ENCODE measurements at places on chromosomes 6 and 20. TPM values are rescaled to one million over a fixed set of nuclear protein-coding genes. Genes with fewer than 3 reads are reported as not detected.

DNA sequence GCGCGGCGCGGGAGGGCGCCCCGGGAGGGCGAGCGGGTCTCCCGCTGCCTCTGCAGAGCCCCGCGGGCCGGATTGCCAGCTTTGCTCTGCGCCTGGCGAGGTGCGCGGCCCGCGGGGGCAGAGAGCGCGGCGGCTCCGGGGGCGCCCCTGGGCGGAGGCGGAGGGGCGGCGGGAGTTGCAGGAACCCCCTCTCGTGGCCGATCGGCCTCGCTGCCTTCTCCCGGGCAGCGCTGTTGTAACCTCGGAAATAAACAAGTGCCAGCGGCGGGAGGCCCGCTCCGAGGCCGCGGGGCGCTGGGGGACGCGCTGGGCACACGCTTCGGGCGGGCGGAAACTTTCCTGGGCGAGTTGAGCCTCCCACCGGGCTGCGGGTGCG, 1.2 kb downstream of the CDH4 start:
- H3K27ac ChIP-seq = no peak overlapping the region
- peaks cover 17% of the 10 kb centered on the region for H3K4me1 ChIP-seq
- peaks cover 30% of the 10 kb centered on the region for H3K27me3 ChIP-seq
- DNase-seq = peak; percentile 63

GRCh38 chr6:159577564-159577963, 115.5 kb downstream of the SOD2 start:
- H3K27ac ChIP-seq = no peak overlapping the region
- H3K4me1 ChIP-seq = no peaks in the 10 kb centered on the region
- H3K27me3 ChIP-seq = 0 out of 2 replicates have a peak, but pooled peaks cover 5% of the 10 kb centered on the region
- H3K36me3 ChIP-seq = no peaks in the 10 kb centered on the region
- DNase-seq = no peak

DNA sequence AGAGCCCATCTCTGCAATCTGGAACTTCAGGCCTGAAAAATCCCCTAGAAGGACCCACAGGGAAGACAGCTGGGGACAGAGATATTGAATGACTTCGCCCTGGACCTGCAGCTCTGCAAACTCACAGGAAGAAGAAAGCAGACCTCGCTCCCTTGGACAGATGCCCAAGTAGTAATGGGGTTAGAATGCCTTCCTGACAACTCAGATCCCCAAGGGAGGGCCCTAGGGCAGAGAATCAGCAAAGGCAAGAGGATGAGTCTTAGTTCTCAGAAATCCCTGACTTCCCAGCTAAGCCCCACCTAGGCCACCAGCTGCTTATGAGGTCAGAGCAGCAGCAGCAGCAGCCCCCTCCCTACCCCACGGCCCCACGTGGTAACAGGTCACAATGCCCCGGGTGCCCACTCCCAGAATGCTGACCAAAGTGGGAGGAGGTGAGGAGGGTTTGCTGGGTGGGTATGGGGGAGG, at the start of gene C20orf141:
Gene C20orf141, plus strand, starts transcription at position 401 of the 465 bp plus-strand sequence. CDS start 198 bp downstream, outside the sequence.
- peak within 1 kb of the TSS; percentile 23 for H3K27ac ChIP-seq
- H3K36me3 ChIP-seq = no peaks in the 10 kb centered on the region
- H3K4me3 ChIP-seq = 0 out of 2 replicates have a peak within 1 kb of the TSS, but pooled peaks have one; percentile 19
- 0 out of 2 replicates have a peak, but pooled peaks cover 3% of the 10 kb centered on the region for H3K27me3 ChIP-seq
- DNase-seq = peak; percentile 99

DNA sequence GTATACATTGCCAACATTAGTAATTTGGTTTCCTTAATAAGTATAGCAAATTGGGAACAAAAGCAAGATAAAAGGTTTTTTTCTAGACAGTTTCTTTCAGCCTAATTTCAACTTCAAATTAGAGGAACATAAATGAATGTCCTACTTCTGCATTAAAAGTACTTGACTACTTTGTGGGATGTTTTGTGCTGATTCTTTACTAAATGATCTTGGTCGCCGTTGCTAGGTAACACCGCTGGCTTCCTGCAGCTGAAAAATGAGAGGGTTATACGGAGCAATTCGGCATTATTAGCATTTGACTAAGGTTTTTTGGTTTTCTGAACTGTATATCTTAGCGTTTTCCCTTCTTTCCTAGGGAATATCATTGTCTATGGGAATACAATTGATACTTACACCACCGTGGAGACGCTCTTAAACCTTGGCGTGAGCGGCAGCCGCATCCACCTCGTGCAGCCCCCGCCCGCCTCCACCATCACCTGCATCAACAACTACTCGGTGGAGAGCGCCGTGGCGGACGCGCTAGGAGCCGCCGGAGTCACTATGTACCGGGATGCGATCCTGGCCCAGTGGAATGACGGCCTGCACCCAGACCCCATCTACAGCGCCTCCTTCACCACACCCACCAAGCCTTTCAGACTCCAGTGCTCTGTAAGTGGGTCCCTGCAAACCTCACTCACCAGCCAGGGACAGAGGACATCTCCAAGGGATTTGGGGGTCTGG, 90.9 kb upstream of the INSM1 start:
- H3K36me3 ChIP-seq = no peaks in the 10 kb centered on the region
- no peaks in the 10 kb centered on the region for H3K4me1 ChIP-seq
- no peaks in the 10 kb centered on the region for H3K27me3 ChIP-seq
- DNase-seq = no peak
- no peak overlapping the region for H3K27ac ChIP-seq

DNA sequence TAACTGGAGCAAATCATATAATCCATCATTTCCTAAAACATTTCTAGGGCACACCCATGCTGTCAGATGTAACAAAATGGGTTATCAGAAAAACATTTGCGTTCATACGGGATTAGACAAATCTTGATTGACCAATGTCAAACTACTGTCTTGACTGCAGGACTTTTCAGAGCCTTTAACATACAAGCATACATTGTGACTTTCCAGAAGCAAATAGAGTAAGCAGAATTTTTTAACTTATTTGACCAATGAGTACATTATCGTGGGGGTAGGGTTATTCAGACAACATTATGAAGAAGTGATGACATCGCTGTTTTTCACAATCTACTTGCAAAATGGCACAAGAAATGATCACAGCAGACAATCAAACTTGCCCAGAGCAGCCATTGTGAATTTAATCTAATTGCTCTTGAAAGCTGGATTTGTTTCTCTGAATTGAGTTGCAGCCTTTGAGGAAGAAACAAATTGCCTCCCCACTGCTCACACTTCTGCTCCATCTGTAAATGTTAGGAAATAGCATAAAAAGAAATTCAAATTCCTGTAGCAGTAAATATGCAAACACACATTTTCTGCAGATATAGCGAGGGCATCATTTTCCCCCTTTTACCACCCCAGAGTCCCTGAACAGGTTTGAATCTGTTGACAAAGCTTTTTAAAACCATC, 133.0 kb upstream of the DOK5 start:
- no peak overlapping the region for H3K27ac ChIP-seq
- no peak overlapping the region for H3K4me3 ChIP-seq
- no peaks in the 10 kb centered on the region for H3K27me3 ChIP-seq
- peaks cover 45% of the 10 kb centered on the region for H3K4me1 ChIP-seq
- no peaks in the 10 kb centered on the region for H3K36me3 ChIP-seq

GRCh38 chr20:64257107-64257757, 1.7 kb downstream of the PCMTD2 start:
- H3K4me1 ChIP-seq = peaks cover 10% of the 10 kb centered on the region
- H3K27ac ChIP-seq = no peak overlapping the region
- no peaks in the 10 kb centered on the region for H3K36me3 ChIP-seq
- no peak for DNase-seq

GRCh38 chr6:105974986-105975385, 111.2 kb upstream of the PRDM1 start:
- DNase-seq = no peak
- no peaks in the 10 kb centered on the region for H3K27me3 ChIP-seq
- no peaks in the 10 kb centered on the region for H3K36me3 ChIP-seq

DNA sequence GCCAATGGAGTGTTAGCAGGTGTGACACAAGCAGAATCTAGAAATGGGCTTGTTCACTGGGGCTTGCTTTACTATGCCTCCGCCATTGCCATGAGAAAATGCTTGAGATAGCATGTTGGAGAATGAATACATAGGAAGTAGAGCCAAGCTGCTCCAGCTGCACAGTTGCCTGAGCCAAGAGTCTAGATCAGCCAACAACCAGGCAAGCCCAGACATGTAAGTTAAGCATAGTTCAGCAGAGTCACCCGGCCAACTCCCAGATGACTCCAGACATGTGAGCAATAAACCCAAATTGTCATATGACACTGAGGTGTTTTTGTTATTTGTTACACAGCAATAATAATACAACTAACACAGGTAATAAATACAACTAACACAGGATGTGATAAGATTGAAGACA, 167.9 kb downstream of the HAO1 start:
- no peak overlapping the region for H3K27ac ChIP-seq
- DNase-seq = peak; percentile 53
- H3K36me3 ChIP-seq = no peaks in the 10 kb centered on the region

GRCh38 chr6:79403086-79403485, 134.1 kb downstream of the LCA5 start:
- DNase-seq = no peak
- no peaks in the 10 kb centered on the region for H3K36me3 ChIP-seq

DNA sequence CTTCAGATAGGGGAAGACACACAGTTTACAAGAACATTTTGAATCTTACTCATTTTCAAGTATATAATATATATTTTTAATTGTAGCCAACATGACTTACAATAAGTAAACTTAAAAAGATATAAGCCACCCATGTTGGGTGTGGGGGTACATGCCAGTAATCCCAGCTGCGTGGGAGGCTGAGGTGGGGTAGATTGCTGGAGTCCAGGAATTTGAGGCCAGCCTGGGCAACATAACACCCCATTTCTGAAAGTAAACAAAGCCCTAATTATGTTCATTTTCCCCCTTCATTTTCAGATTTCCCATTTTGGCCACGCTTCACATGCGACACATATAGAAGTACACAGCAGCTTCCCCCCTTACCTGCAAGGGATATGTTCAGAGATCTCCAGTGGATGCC, 30.5 kb downstream of the SERPINB6 start:
- DNase-seq = no peak
- H3K4me1 ChIP-seq = no peaks in the 10 kb centered on the region
- no peak overlapping the region for H3K27ac ChIP-seq
- H3K27me3 ChIP-seq = no peaks in the 10 kb centered on the region
- H3K36me3 ChIP-seq = no peaks in the 10 kb centered on the region
- H3K4me3 ChIP-seq = no peak overlapping the region

DNA sequence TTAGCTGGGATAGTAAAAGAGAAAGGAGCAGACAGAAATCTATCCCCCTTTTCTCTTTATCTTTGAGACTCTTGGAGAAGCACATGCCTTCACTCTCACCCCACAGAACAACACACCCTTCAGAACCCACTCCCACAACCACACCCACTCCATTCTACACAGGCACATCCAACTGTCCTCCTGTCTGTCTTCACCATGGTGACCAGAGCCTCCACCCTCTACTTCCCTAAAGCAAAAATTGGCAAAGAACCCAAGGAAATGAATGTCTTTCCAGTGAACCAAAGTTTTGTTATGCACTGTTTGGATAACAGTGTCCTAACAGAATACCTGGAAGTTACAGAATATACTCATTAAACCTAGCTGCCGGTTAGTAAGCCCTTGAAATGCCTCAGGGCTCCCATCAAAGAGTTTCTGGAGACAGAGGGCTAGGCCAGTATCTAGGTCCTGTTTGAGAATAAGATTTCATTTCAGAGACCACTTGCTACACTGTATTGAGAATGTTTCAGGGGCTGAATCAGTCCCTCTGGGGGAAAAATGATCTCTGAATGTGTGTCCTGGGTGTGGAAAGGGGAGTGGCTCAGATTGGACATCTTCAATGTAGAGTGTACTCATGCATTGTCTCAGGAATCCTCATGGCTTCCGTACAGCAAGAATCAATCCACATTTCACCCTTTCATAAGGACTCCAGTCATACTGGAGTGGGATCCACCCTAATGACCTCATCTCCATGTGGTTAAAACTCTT, 101.1 kb downstream of the LY86 start:
- DNase-seq = peak; percentile 82
- peak overlapping the region; percentile 69 for H3K27ac ChIP-seq
- no peaks in the 10 kb centered on the region for H3K27me3 ChIP-seq
- peaks cover 18% of the 10 kb centered on the region for H3K4me1 ChIP-seq
- no peak overlapping the region for H3K4me3 ChIP-seq

- no peaks in the 10 kb centered on the region for H3K27me3 ChIP-seq
- H3K4me3 ChIP-seq = no peak overlapping the region
- no peaks in the 10 kb centered on the region for H3K4me1 ChIP-seq
- H3K36me3 ChIP-seq = no peaks in the 10 kb centered on the region
- no peak overlapping the region for H3K27ac ChIP-seq
- DNase-seq = no peak
Measured at GRCh38 chr6:95519228-95520037, 57.9 kb upstream of the MANEA start.

DPPA5 gene
- total RNA-seq = not detected

TMEM200A gene
- 43.3 TPM for total RNA-seq

ZNF512B gene
- 16.6 TPM for total RNA-seq

MEP1A gene
- not detected for total RNA-seq

MAFB gene
- 1.8 TPM for total RNA-seq

Data from GM23248 (cell line).